Activated naive CD8-positive, alpha-beta T cell treated with anti-CD3 and anti-CD28 coated beads, Interleukin-2, amount 10 ng/mL, durations not matched to agents 7 days and 5 days (primary cell): ENCODE measurements at places on chromosomes 6 and 20. TPM values are rescaled to one million over a fixed set of nuclear protein-coding genes. Genes with fewer than 3 reads are reported as not detected.

Gene CFAP61
- total RNA-seq, result not detected

Gene MEP1A
- total RNA-seq, result not detected

Gene CDH4
- total RNA-seq, result 0.20 TPM

Gene RGS17
- not detected for total RNA-seq

Gene DUSP15
- not detected for total RNA-seq

Gene FAM162B
- not detected for total RNA-seq

Gene MUCL3
- not detected for total RNA-seq

Gene ASCC3
- total RNA-seq, result 59.6 TPM

Gene VAPB
- 35.6 TPM for total RNA-seq

Gene SCRT2
- not detected for total RNA-seq

Gene DNAH8
- 0.11 TPM for total RNA-seq

Gene FLOT1
- total RNA-seq, result 261 TPM

Gene HSPA1L
- total RNA-seq, result 3.3 TPM

DNA sequence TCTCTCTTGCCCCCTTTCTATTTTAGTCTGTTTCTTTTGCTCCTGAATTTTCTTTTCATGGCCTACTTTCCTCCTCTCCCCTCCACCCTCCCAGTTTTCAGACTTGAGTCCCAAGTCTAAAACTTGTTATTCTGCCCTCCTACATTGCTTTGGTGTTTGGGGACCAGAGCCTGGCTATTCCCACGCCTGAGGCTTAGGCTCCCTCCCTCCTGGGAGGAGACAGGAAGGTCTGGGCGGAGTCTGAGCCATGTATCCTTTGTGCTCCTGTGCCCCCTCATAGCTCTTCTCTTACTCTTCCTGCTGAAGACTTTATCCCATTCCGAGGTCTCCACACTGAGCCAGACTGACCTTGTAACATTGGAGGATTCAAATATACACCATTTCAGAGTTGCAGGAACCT lies 69.5 kb downstream of the DAAM2 start:
- no peak for DNase-seq

DNA sequence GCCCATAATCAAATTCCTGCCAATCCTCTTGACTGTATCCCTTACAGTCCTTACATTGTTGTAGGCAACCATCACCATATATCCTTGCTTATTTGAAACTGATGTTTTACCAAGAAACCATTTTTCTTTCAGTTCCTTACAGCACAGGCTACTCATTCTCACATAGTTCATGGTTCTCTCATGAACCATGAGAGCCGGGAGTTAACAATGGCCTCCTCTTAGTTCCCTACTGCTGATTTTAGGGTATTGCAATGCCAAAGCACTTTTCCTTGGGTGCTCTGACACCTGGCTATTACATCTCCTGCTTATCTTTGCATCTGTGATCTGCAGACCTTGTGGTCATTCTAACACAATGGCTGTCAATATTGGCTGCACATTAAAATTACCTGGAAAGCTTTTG lies 133.4 kb downstream of the MYB start:
- no peak for DNase-seq

GRCh38 chr6:109772883-109773431 lies 81.9 kb downstream of the FIG4 start:
- no peak for DNase-seq

- no peak for DNase-seq
Measured at GRCh38 chr20:53898556-53898931, 171.8 kb downstream of the BCAS1 start.

GRCh38 chr20:18611492-18611891 lies 23.6 kb downstream of the DTD1 start:
- no peak for DNase-seq

DNA sequence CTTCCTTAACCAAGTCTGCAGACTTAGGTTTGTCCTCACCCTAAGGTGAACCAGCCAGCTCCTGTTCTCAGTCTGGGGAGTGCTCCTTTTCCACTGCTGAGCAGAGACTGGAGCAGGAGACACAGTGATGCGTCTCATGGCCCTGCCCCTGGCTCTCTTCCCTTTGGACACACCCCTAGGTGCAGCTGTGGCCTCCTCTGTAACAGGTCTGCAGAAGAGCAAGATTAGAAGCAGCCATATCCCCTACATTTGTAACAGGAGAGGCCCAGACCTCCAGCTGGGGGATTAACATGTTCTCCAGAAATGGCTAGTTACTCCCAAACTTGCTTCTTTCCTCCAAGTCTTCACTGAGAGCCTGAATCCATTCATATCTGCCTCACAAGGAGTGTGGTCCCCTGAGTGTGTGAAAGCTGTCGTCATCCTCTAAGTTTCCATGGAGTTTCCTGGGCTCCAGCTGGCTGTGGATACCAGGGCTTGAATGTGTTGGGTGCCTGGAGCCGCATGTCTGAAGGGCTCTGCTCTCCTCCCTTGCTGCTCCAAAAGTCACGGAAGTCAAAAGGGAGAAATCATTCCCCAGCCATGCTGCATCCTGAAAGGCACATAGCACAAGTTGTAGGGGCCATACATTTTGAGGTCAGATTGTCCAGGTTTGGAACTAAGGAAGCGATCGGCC lies 57.7 kb downstream of the PPP1R14C start:
- DNase-seq, result no peak

GRCh38 chr20:21102603-21103311 lies 3.4 kb downstream of the LINC00237 start:
- DNase-seq, result peak; percentile 69

- DNase-seq, result no peak
Measured at GRCh38 chr6:103236923-103237322, 1622.8 kb downstream of the HACE1 start.

- DNase-seq, result no peak
Measured at GRCh38 chr6:143539734-143540133, 28.2 kb upstream of the FUCA2 start.

- DNase-seq, result no peak
Measured at GRCh38 chr20:20139403-20139802, 87.1 kb downstream of the CFAP61 start.

DNA sequence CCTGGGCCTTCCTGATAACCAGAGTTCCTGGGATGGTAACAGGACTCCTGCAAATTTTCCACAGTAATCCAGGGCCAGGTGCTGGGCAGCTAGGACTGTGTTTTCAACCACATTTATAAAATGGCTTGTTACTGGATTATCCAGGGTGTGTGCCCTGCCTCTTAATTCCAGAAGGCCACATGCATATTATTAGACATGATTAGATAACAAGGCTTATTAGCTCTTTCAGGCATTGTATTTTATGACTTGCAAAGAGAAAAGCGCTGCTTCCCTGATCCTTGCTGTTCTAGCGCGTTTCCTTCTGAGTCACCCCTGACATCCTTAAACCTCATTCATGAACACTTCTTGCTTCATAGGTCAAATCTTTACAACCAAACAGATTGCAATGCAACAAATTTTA lies 208.6 kb downstream of the UST start:
- DNase-seq, result no peak

- DNase-seq, result no peak
Measured at GRCh38 chr6:72035486-72035885, 149.1 kb downstream of the RIMS1 start.

GRCh38 chr6:84897988-84898594 lies 133.7 kb upstream of the TBX18 start:
- no peak for DNase-seq

DNA sequence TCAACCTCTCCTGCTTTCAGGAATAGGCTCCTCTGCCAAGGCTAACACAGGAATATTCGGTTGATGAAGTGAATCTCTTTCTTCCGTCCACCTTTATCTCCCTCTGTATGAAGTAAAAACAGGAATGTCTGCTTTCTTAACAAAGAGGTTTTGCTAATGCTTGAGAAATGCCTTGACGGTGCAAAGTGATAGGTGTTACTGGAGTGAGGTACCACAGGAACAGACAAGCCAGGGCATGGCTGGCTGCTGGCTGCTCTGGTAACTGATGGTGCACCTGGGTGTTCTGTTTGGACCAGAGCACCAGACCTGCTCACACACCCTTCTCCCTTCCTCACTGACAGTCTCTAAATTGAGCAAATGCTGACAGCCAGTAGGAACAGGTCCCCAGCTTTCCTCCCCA lies 174.0 kb upstream of the FBXL4 start:
- DNase-seq, result no peak

DNA sequence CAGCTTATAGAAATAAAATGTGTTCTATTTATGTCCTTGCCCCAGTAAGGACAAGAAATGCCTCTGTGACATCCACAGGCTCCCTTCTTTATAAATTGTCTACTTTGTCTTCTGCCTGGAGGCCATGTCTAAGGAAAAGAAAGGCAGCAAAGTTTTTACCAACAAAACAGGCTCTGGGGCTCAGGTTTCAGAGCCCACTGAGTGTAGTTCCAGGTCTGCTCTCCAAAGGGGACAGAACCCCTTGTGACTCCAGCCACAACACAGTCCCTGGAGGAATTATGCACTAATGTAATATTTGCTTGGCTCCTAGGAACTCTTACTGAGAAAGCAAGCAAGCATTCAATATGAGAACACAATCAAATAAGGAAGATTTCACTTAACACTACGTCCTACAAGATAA lies 80.1 kb downstream of the PAK5 start:
- no peak for DNase-seq

- no peak for DNase-seq
Measured at GRCh38 chr6:158751921-158752320, 67.2 kb downstream of the EZR start.

DNA sequence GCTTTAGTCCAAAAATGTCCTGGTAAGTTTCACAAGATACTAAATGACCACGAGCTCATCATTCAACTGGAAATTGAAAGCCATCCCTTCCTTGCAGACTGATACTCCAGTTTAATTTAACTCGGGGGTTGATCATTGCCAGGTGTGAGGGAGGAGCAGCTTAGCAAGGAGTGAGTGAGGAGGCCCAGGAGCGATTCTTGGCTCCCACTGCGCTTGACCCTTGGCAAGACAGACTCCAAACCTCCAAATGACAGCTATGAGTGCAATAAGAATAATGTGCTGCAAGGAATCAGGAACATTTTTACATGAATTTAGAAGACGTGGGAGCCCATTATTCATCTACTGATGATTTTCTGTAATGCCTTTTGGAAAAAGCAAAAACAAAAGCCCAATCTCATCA lies 64.9 kb downstream of the LAMA4 start:
- no peak for DNase-seq

DNA sequence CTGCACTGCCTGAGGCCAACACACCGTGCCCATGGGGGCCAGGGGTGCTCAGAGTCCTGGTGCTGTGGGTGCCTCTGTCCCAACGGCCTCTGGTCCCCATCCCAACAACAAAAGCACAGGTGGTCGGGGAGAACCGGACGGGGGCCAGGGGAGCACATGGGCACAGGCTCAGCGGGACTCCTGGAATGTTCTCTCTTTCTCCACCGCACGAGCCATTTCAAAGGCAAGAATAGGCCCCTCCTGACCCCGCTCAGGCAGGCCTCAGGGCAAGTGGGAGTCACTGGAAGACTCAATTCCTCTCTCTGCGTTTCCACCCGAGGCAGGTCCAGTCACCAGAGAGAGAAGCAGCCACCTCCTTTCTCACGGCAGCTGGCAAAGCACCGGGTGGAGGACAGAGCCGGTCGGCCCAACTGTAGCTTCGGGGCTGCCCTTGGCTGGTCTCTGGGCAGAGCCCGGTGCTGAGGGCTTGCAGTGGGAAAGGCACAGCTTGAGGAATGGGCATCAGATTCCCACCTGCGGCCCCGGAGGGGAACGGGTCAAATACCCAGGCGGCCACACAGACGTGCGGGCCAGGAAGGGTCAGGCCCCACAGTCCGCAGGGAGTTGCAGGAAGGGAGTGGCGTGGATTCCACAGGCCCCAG lies 55.2 kb downstream of the KCNQ2 start:
- DNase-seq, result no peak

DNA sequence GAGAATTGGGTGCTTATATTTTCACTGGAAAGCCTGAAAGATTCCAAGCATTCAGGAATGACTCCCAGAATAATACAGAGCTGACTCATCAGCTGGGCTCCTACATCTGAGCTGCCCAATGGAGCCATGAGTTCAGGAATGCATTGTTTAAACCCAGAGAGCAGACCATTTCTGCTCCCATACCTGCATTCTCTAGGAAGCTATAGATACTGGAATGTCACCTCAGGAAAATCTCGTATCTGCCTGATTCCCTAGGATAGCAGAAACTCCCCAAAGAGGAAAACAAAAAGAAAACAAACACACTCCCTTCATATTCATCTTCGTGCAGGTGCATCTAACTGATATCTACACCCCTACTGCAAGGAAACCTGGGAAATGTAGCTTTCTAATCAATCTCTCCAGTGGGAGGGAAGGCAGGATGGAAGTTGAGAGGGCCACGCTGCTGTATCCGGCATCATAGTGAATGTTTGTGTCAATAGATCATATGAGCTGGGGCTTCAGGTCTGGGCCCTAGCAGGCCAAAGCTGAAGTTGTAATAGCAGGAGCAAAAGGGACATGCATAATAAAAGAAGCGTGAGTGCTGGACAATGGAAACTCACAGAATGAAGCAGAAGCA lies 8.2 kb upstream of the SLC2A12 start:
- DNase-seq, result no peak

GRCh38 chr20:35492352-35492751 lies 37.0 kb downstream of the CEP250 start:
- no peak for DNase-seq

GRCh38 chr20:20367575-20368417 lies at the start of gene INSM1:
Gene INSM1 (plus strand): TSS chr20:20368104. CDS start chr20:20368268, 164 bp downstream.
- peak; percentile 36 for DNase-seq

DNA sequence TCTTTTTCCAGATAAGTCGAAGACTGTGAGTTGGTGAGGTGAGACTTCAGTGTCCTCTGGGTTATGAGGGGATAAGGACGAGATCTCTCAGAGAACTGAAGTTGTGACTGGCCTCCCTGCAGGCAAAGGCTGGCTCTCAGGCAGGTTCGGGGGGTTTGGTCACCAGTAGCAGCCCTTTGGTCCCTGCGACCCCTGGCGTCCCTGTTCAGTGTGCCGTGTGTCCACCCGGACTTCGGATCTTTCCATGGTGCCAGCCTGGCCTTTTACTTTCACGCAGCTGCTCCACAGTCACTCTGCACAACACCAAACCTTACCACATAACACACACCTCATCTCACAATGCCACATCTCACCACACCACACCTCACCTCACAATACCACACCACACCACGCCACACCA lies 131.9 kb downstream of the ERMARD start:
- DNase-seq, result no peak
